Non-pigmented ciliary epithelial cell (primary cell): ENCODE measurements at places on chromosomes 7 and 10.

- no peak for DNase-seq
Measured at GRCh38 chr10:86111902-86112545, 254.6 kb downstream of the GRID1 start.

DNA sequence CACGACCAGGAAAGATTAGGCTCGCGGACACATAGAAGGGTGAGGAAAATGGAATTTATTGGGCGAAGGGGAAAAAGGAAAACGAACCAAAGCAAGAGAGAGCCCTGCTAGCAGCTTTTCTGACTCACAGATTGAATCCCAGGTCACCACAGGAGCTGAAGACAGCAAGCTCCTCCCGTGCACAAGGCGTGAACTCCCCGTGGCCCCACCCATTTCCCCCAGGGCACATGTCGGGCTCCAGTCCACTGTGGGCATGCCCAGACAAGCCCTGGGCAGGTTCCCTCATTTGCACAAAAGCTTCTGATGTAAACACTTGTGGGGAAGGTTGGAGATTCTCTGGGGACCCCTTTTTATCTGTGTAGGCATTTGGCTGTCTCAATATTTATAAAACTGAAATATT lies 582.4 kb downstream of the SUGCT start:
- no peak for DNase-seq

DNA sequence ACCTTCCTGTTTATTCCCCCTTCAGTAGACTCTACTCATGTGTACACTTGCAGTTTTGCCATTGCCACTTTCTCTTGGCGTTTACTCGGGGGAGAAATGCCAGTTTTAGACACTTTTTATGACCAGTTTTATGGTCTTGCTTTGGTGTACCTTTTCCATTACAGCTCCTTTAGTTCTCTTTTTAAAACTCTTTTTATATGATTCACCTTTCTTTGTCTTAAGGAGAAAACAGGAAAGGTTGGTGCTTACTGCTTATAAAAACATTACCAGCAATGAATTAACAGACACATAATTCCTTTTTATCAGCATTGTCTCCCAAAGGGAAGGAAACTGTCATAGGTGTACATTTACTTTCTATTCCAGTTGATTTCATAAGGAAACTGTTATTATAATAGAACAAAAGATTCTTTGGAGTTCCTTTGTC lies 11.9 kb downstream of the TSPAN13 start:
- DNase-seq, result no peak

DNA sequence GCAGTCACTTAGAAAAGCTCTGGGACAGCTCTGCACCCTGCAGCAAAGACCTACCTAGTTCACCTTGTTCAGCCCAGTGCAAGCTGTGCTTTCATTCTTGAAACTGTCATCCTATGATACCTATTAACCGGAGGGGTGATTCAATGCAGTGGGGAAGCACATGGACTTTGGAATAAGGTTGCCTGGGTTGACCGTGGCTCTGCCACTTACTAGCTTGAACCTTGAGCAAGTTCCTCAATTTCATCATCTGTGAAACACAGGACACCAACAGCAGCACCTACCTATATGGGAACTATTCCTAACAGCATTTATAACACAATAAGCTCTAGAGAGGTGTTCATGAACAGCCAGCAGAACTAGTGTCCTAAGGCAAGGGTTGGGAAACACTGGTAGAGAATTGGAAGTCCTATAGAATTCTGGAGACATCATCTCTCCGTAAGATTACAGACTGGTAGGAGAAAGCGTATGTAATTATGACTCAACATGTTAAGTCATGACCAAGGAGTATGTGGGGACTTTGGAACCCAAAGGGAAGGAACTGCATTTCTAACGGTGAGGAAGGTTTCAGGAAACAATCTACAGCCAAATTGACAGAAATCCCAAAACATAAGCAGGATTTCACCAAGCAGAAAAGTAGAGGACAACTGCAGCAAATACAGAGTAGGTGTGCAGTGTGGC lies 270.0 kb downstream of the USP6NL start:
- DNase-seq, result no peak

DNA sequence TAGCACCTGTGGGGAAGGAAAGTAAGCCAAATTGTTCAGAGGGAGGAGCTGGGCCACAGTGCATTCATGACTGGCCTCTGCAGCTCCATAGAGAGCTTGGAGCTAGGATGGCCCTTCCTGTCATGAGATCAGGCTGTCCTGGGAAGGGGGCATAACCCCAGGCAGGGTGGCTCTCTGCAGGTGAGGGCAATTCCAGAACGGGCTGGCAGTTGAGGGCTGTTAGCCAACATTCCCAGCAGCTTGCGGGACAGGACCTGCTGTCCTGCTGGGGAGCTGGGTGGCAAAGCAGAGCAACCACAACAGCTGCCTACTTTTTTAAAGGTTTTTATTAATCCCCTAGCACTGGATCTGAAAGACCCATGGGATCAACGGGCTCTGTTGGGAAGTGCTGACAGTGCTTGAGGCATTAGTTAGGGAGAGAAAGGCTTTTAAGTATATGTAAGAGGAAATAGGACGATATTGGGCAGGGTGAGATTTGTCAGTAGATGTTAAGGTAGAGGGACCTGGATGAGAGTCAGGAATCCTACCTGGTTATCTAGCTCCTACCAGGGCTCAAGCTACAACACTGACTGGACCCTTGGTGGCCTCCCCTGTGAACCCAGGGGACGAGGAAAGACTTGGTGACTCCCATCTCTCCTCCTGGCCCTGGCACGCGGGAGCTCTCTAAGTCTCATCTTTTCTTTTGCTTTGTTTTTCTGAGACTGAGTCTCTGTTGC lies 77.8 kb downstream of the NAMPT start:
- no peak for DNase-seq

- DNase-seq, result no peak
Measured at GRCh38 chr7:12244694-12245093, 33.6 kb downstream of the TMEM106B start.

- peak; percentile 8 for DNase-seq
Measured at GRCh38 chr7:69633122-69633831, 35.0 kb downstream of the AUTS2 start.

GRCh38 chr7:43583424-43584194 lies 701 bp downstream of the STK17A start:
- DNase-seq, result no peak

DNA sequence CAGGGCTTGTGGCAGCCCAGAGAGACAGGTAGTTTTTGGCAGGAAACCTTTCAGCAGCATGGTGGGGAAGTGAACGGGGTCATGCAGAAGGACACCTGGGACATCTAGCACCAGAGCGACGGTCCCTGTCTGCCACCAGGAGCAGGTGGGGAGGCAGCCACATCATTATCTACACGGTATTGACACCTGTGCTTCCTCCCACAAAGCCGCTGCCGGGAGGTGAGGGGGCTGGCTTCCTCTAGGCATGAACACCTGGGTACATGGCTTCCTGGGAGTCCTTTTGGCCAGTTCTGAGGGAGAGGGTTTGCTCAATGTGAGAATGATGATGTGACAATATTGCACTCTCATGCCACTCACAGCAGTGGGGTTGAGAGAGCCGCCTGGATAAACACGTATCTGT lies 275.2 kb downstream of the ACTR3B start:
- no peak for DNase-seq

- no peak for DNase-seq
Measured at GRCh38 chr10:114975091-114975490, 37.1 kb downstream of the TRUB1 start.

DNA sequence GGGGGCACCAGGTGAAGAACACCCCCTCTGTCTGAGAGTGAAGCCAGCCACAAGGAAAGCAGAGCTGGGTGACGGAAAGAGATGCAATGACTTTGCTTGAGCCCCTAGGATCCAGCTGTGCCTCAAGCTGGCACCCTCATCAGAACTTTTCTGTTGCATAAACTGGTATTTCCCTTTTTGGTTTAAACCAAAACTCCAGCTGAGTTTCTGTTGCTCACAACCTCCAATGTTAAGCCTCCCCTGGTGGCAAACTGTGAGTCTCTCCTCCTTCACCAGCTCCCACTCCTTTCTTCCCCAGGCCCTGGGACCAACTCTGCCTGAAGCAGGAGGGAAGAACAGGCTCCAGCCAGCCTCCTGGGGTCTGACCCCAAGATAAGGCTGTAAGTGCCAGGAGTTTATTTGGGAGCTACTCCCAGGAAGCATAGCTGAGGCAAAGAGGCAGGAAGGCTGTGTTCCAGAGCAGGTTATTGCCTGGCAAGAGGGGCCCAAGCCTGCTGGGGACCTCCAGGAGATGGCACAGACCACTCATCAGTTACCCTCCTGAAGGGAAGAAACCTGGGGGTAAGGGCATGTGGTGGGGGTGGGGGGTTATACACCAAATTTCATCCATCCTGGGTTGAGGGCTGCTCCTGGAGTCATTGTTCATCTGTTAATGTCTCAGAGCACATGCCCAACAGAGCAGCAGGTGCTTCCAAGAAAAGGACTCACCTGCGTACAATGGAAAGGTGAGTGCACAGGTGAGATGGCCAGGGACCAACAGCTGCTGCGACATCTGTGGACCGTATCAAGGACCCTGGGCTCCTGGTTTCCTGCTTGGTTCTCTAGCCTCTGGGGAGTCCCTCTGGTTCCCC lies 73.3 kb upstream of the NANOS1 start:
- DNase-seq, result no peak

DNA sequence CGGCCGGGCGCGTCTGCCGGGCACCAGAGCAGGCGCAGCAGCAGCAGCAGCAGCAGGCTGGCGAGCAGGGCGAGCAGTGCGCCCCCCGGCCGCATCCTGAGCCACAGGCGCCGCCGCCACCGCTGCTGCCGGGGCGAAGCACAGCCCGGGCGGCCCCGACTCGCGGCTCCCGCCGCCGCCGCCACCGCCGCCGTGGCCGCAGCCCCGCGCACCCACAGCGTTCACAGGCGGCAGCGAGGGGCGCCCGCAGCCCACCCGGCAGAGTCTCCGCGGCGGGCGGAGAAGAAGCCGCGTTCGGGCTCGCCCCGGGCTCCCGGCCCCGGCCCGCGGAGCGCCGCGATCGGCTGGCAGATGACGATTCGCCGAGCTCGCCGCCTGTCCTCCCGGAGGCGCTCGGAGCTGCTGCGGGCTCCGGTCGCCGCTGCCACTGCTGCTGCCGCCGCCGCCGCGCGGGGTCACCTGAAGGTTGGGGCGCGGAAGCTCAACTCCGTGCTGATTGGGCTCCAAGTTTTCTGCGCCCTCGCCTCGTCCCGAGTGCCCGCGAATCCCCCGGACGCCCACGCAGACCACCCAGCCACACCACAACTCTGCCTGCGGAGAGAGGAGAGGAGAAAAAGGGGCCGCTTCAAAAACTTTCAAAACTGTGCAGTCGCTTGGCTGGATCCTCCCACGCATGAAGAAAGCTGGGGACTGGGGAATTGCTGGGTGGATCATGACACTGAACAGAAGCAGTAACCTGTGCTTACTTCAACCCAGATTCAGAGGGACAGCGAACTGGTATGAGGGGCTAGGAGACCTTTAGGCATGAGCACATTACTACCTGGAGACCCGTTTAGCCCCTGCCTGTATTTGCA lies at the start of gene ST8SIA6:
Gene ST8SIA6, minus strand, starts transcription at position 435 of the 854 bp plus-strand sequence. Its CDS starts 340 bp downstream, at position 95.
- DNase-seq, result no peak

DNA sequence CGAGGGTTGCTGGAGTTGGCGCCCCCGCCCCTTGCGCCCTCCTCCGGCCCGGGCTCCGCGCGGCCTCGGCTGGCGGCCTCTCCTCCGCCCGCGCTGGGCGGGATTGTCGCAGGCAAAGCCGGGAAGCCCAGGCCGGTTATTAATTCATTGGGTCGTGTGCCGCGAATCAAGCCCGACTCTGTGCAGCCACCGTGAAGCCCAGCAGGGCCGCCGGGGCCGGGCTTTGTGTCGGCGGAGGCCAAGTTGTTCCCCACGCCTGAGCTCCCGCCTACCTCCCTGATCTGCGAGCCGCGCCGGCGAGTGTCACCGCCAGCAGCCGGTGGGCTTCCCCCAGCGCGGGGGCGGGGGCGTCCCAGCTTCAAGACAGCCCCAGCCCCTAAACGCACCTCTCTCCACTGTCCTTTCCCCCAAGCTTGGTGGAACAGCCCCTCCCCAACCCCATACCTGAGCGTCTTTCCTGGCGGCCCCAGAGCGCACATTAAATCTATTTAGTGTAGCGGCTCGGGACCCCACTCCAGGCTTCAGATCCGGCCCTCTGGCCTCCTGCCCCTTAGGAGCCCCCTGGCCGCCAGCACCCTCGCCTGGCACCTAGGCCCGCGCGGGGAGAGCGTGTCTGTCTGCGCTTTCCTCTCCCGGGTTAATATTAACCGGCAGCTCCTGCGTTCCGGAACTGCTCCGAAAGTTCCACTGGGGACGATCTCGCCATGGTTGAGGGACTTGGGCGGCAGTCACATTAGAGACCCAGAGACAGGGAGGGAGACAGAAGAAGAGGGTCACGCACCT lies 3.5 kb downstream of the SHH start:
- no peak for DNase-seq

DNA sequence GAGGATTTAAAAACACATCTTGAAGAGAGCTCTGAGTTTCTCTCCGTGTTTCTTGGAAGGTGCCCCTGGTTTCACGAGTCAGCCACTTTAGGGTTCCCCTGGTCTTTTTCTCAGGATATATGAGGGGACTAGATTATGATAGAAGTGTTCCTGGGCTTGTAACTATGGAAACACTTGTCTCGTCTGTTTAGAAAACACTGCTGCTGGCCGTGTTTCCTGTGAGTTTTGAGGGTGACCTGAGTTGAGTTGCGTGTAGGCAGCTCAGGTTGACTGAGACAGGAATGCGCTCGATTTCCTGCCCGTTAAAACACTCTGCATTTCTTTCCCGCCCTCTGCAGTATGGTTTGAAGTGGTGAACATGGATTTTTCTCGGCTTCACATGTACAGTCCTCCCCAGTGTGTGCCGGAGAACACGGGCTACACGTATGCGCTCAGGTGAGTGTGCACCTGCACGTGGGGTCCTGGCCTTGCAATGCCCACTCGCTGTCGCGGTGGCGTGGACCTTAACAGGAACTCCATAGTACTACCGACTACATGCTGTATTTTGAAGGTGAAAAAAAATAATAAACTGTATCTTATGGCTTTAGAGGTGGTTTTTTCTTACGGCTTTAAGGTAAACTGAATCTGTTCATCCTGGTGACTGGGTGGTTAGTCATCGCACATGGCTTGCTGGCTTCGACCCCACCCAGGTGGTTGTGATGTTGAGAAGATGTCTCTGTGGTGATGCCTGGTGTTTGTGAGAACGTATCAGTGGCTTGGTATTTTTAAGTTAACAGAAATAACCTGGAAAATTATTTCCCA lies at the start of gene SUN1:
Gene SUN1, plus strand, starts transcription at position 310 of the 801 bp plus-strand sequence. Its CDS starts 49 bp downstream, at position 359.
- no peak for DNase-seq

- no peak for DNase-seq
Measured at GRCh38 chr7:140719721-140720120, 23.2 kb downstream of the NDUFB2 start.

DNA sequence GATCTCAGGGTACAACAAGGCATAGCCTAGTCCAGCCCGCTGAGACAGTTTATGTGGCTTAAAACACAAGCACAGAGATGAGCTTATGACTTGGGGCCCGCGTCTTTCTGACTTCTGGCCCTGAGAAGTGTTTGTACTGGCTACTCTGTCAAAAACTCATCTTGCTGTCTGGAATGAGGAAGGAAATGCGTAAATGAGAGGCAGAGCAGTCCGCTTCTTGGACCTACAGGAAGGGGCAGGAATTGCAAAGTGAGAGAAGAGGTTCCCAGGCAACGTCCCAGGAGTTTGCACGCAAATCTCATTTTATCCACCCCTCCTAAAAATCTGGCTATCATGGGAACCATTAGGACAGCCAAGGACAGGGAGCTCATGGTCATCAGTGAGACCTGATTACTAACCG lies 5.5 kb downstream of the ANXA11 start:
- no peak for DNase-seq

- DNase-seq, result no peak
Measured at GRCh38 chr10:128147064-128147463, 20.8 kb upstream of the MKI67 start.
